ENCODE measurements at places on chromosomes 1 and 21.
A peak's percentile ranks its signal among the peaks of the same experiment; 100 is the strongest.

- DNase-seq: no peak
Observed at GRCh38 chr1:119636491-119637089, 11.5 kb downstream of the ZNF697 start.

- DNase-seq: no peak
Observed at GRCh38 chr1:246735735-246736134, 11.5 kb downstream of the SCCPDH start.

DNA sequence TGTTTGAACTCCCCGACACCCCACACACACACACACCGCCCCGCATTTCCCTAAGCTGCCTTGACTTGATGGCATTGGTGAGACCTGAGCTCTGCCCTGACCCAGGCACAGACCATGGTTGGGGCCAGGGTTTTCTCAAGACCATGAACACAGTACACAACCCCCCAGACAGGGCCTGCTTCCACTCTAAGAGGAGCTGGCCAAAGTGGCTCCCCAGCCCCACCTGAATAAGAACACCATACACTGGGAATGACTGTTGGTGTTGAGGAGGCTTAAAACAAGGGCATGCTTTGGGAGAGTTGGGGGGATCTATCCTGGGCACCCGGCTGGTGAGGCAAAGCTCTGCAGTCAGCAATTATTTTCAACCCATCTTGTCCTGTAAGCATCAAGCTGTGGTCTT is 77.6 kb upstream of the SYT6 start:
- DNase-seq: no peak

DNA sequence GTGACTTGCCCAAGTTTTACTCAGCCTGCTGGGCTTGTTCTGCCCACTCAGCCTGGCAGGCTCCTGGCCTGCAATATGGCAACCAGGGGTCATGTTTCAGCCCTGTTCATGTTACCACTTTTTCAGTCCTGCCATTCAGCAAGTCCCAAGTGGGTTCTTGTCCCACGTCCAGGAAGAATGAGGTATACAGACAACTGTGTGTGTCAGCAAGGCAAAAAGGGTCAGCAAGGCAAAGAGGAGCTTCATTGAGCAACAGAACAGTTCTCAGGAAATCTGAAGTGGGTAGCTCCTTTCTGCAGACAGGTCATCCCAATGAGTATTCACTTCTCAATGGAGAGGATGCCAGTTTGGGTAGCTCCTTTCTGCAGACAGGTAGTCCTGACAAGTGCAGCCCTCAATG is 1233.3 kb upstream of the B3GALT2 start:
- no peak for DNase-seq

DNA sequence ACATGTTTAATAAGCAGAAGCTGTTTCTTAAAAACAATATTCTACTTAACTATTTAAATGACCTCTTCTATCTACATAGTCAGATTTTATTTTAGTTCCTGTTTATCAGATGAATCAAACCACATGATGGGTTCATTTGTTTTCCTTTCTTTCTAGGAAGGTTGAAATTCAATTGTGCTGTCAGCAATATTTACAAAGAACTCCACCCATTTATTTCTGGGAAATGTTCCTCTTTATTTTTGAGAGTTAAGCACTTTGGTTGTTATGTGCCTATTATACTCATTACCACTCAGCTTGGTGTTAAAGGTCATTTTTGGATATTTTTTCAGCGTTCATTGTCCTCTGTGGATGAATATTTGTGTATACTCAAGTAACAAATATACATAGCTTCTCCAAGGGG is 84.9 kb downstream of the C4BPA start:
- DNase-seq: no peak

DNA sequence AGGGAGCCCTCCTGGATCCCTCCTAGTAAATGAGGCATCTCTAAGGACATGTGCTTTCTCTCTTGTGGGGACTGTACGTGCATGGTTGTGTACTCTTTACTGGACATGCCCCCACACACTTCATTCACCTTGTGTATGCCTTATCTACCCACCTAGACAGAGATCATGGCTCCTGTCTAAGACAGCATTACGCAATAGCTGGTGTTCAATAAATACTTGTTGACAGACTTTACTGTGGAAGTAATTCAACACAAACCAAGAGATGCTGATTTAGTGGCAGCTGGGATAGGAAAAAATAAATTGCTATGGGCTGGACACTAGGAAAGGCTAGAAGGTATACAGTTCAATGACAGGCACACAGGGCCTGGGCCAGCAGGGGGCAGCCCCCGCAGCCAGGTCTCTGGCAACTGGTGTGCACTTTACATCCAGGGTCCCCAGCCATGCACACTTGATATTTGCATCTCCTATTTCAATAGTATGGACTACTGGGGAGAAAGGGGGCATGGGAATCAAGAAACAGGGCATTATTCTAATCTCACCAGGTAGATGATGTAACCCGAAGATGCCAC is 24.2 kb downstream of the TRABD2B start:
- no peak for DNase-seq

- DNase-seq: no peak
Observed at GRCh38 chr1:19370453-19371170, 58.5 kb downstream of the SLC66A1 start.

- DNase-seq: no peak
Observed at GRCh38 chr21:41727784-41728763, 38.8 kb downstream of the RIPK4 start.

- peak; percentile 16 for DNase-seq
Observed at GRCh38 chr21:35026617-35027562, 22.2 kb downstream of the RUNX1 start.

GRCh38 chr1:54314696-54315095 is 91.5 kb downstream of the SSBP3 start:
- DNase-seq: no peak

DNA sequence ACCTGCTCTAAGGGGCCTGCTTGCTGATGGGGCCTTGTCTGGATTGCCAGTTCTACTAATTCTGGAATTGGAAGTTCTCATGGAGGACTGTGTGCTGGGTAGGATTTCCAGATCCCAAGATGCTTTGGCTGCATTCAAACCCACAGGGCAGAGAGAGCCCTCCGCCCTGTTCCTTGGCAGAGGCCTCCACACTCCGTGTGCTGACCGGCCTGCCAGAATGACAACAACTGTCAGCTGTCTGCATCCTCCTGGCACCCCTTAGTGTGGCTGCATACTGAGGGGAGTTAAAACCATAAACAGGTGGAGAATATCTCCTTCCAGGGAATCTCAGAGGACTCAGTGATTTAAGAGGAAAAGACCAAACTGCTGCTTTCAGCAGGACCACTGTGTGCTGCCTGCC is 60.7 kb downstream of the ADARB1 start:
- DNase-seq: no peak

GRCh38 chr1:177650947-177651346 is 318.9 kb downstream of the SEC16B start:
- DNase-seq: no peak

- DNase-seq: no peak
Observed at GRCh38 chr1:44328671-44329416, 26.2 kb downstream of the ERI3 start.

DNA sequence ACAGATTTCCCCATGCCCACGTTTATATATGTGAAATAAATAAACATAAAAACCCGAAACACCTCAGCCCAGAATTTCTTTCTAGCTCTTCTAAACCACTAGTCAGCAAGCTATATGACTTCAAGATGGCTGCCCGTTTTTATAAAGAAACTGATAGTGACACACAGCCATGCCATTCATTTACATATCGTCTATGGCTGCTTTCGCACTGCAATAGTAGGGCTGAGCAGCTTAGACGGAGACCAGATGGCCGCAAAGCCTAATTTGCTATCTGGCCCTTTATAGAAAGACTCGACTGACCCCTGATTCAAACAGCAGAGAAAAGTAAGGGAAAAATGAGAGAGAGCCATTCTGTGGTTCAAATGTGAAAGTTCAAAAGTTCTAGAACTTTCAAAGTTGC is 45.7 kb upstream of the FMN2 start:
- DNase-seq: no peak

DNA sequence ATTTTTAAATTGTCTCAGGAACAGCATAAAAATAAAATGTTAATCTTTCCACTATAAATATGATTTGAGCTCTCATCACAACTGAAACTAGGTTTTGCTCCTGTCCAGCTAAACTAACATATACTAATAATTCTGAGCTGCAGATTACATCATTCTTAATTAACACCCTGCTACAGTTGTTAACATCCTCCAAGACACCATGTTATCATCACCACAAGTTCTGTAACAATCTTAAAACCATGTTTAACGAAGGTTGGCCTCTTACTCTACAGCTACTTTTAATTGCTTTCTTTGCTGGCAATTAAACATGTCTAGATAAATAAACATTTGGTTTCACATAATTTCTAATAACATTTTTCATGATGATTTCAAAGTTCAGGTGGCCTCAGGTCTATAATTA is 240.9 kb downstream of the FAF1 start:
- DNase-seq: no peak

GRCh38 chr1:10867914-10868598 is 71.6 kb upstream of the CASZ1 start:
- DNase-seq: no peak

DNA sequence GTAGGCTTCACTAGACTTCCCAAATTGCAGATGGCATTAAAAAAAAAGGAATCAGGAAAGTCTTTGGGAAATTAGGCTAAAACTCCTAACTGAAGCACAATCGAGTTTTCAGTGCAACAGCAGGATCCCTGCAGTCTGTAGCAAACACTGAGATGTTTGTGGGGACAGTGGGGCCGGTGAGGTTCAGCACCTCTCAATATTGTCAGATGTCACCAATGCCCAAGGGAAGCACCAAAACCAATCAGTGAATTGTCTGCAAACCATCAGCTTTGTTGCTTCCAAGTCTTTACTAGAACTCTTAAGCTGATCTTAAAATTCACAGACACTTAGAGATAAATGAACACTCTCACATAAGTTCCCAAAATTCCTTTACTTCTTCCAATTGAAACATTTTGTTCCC is 2.6 kb downstream of the ERG start:
- no peak for DNase-seq

DNA sequence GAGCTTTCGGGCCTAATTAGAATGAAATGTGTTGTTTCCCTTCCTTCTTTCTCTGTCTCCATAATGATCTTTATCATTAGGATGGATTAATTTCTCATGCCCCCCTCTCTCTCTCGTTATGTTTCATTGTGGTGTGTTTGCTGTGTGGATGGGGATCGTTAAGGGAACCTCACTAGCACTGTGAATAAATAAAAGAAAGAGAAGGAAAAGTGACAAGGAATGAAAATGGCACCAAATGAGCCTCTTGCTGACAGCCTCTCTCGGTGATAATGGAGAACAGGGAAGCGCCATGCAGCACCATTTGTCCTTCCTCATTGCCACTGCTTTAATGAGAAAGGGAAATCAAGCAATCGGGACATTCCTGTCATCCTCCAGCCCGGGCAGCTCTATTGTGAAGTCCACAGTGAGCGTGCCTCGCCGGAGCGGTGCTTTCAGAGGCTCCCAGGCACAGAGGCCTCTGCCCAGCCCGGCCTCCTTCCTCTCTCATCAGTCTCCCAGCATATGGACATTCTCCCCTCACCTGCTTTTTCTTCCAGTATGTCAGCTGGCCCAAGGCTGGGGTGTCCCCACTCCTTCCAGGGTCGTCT is 265.7 kb upstream of the TMEM51 start:
- peak; percentile 33 for DNase-seq

GRCh38 chr1:15195420-15196052 is 42.0 kb downstream of the TMEM51 start:
- no peak for DNase-seq

DNA sequence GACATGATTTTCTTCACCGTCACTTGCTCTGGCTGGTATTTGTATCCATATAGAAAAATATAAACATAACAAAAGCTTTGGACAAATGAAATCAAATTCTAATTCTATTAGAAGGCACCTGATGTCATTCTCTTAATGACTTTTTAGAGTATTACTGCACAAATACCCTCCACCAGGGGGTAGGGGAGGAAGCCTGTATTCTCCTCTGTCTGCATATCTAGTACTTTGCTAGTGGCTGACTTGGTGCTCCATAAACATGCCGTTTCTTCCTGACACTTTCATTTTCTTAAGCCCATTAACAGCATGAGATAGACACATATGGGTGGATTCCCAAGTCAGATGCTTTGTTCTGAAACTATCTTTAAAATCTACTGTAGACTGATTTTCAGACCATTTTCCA is 20.6 kb upstream of the KCNJ15 start:
- no peak for DNase-seq

DNA sequence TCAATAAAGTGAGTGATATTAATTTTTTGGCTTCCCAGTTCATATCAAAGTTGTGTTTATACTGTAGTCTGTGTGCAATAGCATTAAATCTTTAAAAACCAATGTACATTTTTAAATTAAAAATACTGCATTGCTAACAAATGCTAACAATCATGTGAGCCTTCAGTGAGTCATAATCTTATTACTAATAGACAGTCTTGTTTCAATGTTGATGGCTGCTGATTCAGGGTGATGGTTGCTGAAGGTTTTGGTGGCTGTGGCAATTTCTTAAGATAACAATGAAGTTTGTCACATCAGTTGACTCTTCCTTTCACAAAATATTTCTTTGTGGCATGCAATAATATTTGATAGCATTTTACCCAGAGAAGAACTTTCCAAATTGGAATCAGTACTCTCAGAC is 109.0 kb downstream of the ZMYM4 start:
- DNase-seq: no peak

- DNase-seq: no peak
Observed at GRCh38 chr1:46133781-46134350, 1.4 kb upstream of the PIK3R3 start.

Data from neural crest cell (in vitro differentiated cells).